Fibroblast of skin of right quadriceps (primary cell): ENCODE measurements at places on chromosomes 1 and 21.

GRCh38 chr1:40257688-40258444 is at the start of gene ZMPSTE24:
ZMPSTE24 (plus strand) TSS chr1:40258236; CDS start chr1:40258272, 36 bp downstream.
- DNase-seq, result peak; percentile 99

- no peak for DNase-seq
These were observed 2.3 kb downstream of the PIK3R3 start for GRCh38 chr1:46130121-46130520.

GRCh38 chr21:32584472-32584871 is 851 bp downstream of the TCP10L start:
- no peak for DNase-seq

- DNase-seq, result peak; percentile 69
These were observed 128.4 kb downstream of the TGFB2 start for GRCh38 chr1:218473522-218473921.

DNA sequence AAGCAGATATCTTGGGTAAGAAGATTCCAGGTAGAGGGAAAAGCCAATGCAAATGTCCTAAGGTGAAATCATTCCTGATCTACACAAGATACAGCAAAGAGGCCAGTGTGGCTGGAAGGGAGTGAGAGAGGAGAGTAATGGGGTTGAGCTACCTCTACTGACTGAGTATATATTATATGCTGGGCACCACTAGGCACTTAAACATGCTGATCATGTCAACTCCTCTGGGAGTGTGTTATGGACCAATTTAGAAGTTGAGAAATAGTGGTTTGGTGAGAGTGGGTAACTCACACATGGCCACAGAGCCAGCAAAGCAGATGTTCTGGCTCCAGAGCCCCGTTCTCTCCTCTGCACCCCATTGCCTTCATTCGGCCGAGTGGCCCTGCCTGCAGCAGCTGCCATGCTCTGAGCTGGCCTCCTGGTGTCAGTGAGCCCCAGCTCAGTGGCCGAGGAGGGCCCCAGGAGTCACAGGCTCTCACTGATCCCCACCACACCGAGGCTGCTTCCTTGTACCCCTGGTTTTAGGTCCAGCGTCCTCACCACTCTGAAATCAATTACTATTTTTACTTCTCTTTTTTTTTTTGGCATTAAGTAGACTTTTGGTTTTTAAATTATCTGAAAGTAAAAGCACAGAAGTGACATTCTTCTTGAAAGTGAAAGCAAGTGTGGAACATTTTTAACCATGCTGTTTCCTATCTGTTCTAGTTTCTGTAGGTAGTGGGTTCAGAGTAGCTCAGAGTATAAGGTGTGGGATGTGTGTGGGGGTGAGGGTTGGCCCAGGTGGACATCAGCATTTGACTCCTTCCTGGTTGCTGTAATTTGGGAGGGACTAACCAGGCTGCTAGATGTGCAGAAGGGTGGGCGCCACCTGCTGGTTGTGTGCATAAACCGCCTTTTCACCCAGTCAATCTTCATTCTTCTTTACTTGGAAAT is 45.8 kb upstream of the CRNN start:
- peak; percentile 39 for DNase-seq

- peak; percentile 45 for DNase-seq
These were observed 1.6 kb downstream of the CRABP2 start for GRCh38 chr1:156703741-156704140.

- DNase-seq, result no peak
These were observed 16.5 kb downstream of the CAMK2N1 start for GRCh38 chr1:20469406-20470076.

DNA sequence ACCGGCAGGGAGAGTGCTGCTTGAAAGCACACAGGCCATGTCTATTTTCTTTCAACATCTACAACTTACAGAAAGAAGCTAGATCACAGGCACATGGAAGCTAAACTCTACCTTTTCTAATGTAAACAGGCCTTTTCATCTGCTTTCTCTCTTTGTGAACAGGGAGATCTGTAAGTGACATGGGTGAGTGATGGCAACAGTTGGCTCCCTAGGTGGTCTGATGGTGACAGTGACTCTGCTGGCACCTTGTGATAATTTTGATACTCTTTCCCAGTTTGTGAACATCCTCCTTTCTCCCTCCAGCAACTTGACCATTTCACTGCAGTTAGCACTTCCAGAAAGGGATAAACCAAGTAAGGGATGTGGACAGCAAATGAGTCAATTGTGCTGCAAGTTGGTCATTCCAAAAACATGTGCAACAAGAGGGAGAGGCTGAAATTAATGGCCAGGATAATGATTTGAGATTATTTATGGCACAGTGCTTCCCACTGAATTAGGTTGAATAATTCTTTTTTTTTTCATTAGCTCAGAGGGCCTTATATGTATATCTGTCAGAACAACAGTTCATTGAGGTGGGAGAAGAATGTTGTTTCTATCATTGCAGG is 89.5 kb downstream of the XCL2 start:
- peak; percentile 84 for DNase-seq

- peak; percentile 26 for DNase-seq
These were observed 3.6 kb downstream of the OTUD3 start for GRCh38 chr1:19885821-19886220.

- DNase-seq, result no peak
These were observed 50.1 kb upstream of the RGS18 start for GRCh38 chr1:192108161-192108560.

- DNase-seq, result no peak
These were observed 148.8 kb downstream of the TGFB2 start for GRCh38 chr1:218493986-218494385.

GRCh38 chr1:8242498-8242897 is 75.4 kb upstream of the SLC45A1 start:
- DNase-seq, result no peak

DNA sequence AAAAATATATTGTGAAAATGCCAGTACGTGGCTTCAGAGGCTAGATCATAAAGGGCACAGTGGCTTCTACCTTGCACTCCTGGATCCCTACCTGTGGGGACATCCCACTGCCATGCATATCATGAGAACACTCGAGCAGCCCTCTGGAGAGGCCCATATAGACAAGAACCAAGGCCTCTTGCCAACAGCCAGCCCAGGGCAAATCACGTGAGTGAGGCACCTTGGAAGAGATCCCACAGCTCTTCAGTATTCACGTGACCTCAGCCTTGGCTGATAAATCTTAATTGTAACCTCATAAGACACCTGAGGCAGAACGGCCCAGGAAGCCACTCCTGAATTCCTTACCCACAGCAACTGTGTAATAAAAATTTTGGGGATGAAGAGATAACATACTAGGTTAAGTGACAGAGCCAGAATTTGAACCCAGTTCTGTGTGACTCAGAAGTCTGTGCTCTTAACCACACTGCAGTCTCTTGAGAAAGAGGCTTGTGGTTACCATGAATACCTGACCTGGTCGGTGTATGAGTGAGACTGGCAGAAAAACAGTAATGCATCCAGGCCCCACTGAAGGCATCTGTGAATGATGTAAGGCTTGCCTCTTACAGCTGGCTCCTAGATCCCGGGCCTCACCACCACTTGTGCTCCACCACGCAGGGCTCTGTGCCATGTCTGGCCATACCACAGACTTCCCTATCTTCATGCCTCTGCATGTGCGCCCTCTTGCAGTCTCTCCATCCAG is 6.9 kb upstream of the A3GALT2 start:
- DNase-seq, result peak; percentile 91

DNA sequence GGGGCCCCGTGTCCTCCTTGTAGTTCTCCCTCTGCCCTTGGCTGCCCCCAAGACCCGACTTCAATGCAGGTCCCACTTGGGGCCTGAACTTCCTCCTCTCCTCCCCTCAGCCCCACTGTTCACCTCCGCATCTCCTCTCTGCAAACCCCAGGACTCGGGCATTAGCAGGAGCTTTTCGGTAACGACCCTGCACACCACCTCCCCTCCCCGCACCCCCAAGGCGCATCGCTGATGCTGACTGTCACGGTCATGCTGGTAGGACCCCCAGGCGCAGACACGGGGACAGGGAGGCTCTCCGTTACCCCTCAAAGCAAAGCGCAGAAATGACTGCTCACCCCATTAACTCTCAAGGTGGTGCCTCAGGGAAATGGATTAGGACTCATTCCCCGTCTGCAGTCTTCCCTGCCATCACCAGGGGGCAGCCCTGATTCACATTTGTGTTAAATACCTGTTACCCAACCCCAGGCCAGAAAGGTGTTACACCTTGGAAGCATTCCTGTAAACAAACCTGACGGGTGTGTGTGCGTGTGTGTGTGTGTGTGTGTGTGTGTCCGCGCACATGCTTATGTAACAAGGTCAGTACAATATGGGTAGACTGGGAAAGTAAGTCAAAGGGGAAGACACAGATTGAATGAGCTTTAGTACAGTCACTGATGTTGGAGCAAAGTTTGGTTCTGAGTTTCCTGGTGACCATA is 6.4 kb upstream of the GUCA2B start:
- peak; percentile 56 for DNase-seq

DNA sequence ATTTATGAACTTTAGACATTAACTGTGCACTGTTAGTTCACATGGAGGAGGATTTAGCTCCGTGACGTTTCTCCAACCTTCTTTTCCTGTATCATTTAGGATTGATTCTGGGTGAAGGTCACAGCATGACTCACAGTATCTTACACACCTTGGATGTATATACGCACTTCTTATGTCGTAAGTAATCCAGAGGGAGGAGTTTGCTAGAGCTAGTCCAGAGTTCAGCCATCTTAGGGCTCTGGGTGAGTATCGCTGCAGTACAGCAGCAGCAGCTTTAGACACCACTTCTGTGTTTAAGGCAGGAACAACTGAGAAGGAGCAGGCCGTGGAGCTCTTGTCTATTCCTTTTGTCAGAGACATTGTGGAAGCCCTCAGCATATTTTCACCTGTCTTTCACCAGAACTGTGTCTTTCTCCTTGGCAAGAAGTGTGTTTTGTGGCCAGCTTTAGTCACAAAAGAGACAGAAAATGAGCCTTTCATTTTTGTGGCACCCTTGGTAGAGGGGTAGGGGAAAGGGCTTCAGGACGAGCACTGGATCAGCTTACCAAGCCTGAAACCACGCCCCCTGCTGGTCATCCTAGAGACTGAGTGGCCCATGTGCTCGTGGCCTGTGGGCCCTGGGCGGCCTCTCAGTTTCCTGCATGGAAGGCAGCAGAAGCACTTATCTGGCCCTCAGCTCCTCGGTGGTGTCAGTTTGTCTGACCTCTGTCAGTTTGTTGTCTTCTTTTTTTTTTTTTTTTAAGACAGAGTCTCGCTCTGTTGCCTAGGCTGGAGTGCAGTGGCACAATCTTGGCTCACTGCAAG is 64.0 kb downstream of the ADARB1 start:
- peak; percentile 61 for DNase-seq

DNA sequence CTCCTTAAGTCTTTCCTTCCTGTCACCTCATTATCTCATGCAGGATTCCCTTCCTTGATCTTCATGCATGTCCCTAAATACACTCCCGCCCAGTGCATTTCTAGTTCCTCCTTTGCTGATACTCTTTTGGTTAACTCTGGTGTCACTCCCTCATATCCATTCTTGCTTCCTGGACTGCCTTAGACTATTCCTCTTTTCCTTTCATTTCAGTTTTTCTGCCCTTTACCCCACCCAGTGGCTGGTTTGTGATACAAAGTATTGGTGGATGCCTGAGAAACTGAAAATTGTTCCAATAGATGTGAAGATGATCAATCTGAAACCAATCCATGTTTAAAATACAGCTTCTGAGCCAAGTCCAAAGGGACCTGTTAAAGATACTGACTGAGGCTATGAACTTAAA is 553.8 kb upstream of the CAMK1G start:
- no peak for DNase-seq

DNA sequence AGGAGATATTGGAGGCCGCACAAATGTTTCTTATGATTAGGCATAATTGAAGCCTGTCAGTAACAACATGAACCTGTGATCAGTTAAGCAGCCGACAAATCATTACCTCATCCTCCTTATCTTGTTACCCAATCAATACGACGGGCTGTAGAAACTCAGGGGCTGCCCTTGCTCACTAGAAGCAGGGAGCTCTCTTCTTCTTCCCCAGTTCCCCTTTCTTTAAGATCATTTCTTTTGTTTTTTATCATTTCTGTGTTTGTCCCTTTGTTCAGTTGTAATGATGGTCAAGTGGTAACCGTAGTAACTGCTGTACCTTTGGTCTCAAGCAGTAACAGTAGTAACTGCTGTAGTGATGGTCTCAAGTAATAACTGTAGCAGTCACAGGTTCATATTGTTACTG is 13.8 kb upstream of the FCGR2A start:
- DNase-seq, result no peak

GRCh38 chr1:203172184-203173010 is 3.2 kb downstream of the MYBPH start:
- peak; percentile 43 for DNase-seq

DNA sequence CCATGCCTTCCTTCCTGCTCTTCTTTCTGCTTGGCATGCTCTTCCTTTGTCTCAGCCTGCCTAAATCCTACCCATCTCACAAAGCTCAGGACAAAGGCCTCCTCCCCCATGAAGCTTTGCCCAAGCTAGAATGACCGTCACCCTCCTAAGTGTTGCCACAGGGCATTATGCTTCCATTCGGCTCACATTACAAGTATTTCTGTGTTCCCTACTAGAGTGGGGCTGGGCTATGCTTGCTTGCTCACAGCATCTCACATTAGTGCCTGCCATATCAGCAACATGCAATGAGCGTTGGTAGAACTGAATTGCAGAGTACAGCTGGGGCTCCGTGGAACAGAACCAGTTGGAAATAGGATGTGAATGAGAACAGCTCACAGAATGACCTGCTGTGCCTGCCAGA is 82.8 kb downstream of the CD58 start:
- no peak for DNase-seq

GRCh38 chr1:8115031-8115768 is 89.1 kb upstream of the ERRFI1 start:
- no peak for DNase-seq

DNA sequence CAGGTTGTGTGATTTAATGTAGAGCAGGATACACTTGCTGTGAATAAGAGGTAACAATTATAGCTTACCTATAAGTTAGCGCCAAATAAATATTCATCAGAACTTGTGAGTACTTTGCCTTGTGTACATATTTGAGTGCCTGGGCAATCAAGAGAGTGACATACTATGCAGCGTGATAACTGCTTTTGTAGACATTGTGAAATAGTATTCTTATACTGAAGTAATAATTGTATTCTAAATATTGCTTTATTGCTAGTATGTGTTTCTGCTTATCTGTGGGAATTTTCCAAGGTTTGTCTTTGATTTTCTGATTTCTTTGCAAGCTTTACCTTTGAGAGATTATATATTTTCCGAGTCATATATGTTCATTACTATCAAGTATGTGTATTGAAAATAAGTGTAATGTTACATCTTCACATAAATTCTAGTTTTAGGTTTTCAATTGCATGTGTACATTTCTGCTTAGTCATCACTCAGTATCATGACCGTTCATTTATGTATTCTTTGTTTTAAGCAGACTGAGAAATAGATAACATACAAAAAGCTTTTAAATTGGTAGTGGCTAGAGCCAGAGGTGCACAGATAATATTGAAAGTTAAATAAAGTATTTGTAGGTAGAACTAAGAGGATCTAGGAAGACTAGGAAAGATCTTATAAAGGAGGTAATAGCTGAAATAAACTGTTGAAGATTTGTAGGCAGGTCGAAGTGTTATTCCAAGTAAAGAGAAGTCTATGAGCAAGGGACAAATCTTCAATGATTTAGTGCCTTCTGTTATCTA is 19.5 kb downstream of the USP25 start:
- no peak for DNase-seq

GRCh38 chr1:62180639-62181038 is 14.0 kb upstream of the L1TD1 start:
- DNase-seq, result no peak
